ENCODE measurements at places on chromosomes 16 and 17.

GRCh38 chr17:13568582-13569397 is 32.9 kb downstream of the HS3ST3A1 start:
- no peak for DNase-seq

DNA sequence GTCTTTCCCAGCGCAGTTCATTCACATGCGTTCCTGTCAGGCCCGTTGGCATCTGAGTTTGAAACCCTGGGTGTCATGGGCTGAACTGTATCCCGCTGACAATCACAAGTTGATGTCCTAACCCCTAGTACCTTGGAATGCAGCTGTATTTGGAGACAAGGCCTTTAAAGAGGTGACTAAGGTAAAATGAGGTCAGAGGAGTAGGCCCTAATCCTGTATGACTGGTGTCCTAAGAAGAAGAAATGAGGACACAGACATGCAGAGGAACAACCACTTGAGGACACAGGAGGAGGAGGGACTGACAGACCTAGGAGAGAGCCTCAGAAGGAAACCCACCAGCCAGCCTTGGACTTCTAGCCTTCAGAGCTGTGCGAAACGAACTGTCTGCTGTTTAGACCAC is 33.1 kb downstream of the TRPV2 start:
- DNase-seq = no peak

DNA sequence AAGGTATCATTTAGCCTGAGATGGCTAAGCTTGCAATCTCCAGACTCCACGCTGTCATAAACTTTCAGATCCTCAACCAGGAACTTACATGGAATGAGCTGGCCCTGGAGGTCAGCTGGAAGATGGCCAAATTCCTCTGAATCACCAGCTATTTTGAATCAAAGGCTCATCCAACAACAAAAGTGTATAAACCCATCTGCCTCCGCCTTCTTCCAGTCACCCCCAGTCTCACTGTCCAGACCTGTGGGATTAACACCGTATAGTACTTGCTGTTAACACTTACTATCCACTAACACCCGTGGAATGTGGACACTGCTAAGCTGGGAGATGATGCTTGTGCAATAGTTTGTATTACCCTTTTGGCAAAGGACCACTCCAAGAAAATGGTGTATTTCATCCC is 1.9 kb upstream of the LCMT1 start:
- no peak for DNase-seq

GRCh38 chr17:28508211-28508724 is 2.1 kb downstream of the FOXN1 start:
- DNase-seq = no peak

DNA sequence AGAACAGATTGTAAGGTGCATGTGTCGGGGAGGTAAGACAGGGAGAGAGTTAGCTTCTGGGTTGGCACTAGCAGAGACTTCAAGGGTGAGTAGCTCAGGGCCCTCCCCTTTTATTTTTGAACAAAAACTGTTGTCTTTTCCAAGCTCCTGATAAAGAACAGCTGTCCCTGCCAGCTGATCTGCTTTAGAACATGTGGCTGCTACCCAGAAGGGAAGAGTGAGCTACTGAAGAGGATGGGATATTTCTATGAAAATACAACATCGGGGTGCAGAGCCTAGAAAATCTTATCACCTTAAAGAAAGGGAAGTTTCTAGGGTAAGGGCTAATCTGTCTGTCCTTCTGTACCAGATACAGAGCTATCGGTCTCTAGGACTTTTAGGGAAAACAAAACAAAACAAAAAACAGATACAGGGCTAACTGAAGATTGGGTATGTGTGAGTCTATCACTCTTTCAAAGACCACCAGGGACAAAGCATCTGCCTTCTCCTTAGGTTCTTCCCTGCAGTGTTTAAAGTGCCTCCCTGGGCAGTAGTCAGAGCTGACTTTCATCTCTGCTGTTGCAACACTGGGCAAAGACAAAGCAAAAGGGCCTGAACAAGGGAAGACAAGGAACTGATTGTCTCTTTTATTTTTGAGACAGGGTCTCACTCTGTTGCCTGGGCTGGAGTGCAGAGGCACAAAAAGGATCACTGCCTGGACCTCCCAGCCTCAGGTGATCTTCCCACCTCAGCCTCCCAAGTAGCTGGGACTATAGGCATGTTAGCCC is 5.0 kb upstream of the DHRS13 start:
- no peak for DNase-seq

- no peak for DNase-seq
Observed at GRCh38 chr16:75267631-75268264, 16.3 kb upstream of the BCAR1 start.

DNA sequence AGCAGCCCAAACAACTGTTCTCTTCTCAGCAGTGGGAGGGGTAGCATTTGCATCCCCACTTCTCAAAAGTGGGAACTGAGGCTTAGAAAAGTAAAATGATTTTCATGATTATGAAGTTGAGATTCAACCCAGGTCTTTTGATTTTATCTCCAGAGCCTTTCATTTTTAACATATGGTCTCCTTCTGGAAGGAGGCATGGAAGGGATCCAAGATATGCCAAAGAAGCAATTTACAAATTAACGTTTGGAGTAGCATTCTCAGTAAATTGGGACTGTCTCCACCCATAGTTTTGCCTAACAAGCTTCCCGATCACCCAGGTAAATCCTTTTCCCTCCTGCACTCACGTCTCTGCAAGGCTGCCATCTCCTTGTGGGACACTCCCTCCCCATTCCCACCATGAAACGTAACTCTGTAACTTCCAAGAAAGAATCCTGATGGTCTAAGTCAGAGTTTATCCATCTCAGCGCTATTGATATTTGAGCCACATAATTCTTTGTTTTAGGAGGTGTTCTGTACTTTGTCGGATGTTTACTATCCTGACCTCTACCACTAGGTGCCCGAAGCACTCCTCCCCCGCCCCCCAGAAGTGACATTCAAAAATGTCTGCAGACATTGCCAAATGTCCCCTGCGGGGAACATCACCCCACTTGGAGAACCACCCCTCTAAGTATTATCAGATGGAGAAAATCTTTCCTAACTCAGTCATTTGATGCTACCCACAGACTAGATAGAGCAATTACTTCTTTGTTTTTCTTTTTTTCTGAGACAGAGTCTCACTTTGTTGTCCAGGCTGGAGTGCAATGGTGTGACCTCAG is 32.9 kb upstream of the NFAT5 start:
- no peak for DNase-seq

GRCh38 chr16:21710938-21711337 is 47.2 kb downstream of the OTOA start:
- DNase-seq = no peak

DNA sequence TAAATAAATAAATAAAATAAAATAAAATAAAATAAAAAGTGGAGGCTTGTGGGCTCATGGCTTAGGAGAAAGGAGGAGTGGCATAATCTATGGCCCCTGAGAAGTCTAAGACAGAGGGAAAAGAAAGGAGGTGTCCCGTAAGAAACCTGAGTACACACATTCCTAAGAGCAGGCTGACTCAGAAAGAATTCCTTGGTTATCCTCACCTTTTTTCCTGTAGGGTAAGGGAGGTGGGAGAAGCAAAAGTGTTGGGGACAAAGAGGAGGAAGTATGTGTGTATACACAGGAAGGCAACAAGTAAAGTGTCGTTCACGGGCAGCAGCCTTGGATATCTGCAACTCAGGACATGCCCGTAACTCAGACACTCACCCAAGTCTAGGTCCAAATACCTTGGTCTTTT is 29.3 kb downstream of the MARF1 start:
- DNase-seq = no peak

DNA sequence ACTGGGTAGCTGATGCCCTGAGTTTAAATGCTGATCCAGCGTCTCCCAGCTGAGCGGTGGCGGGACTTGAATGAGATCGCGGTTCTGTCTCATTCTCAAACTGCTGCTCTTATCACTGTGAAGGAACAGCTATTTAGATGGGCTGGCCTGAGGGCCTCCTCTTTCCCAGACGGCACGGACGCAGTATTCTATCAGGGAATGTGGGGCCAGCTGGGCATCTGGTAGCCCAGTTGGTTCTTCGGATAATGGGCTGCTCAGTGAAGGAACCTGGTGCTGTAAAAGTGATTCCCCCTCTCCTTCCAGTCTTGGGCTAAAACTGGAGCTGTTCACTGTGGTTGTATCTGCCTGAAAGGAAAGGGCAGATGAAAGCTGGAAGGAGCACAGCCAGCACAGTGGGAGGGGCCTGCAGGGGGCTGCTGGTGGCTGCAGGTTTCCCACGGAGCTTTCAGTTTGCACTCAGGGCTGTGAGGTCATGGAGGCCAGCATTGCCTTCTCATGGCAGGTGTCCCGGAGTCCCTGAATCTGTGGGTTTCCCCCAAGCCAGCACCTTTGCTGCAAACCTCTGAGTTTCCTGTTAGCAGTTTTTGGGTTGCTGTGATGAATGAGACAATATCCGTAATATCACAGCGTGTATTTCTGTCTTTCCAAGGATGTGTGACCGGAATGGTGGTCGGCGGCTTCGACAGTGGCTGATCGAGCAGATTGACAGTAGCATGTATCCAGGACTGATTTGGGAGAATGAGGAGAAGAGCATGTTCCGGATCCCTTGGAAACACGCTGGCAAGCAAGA is 3.6 kb downstream of the IRF8 start:
- DNase-seq = no peak

- DNase-seq = no peak
Observed at GRCh38 chr17:4497101-4497824, 1.4 kb upstream of the SPNS2 start.

- DNase-seq = no peak
Observed at GRCh38 chr16:30567991-30568638, 3.4 kb downstream of the ZNF688 start.

DNA sequence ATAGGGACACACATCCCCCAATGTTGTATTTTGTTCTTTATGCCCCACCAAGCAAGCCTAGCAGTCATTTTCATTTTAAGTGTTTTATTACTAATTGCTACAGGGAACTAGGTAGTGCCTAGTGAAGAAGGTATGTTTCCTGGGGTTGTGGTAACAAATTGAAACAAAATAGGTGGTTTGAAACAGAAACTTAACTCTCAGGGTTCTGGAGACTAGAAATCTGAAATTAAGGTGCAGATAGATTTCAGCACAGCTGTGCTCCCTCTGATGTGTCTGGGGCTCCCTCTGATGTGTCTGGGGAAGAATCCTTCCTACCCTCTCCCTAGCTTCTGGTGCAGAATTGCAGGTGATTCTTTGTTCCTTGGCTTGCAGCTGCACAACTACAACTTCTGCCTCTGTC is 390.1 kb downstream of the ZFHX3 start:
- no peak for DNase-seq

DNA sequence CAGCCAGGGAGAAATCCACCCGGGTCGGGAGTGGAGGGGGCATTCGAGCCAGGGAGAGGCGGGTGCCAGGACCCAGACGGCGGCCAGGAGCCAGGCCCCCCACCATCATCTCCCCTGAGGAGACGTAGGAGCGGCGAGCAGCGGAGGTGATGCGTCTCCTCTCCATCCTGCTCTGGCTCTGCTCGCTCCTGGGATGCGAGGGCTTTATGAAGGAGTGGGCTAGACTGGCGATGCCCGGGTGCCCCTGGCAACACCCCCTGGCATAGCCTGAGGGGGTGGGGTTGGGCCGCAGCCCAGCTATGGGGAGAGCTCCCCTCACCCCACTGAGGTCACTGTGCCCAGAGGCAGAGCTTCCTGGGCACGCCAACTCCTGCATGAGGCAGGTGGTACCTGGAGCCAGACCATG is at the start of gene GFAP:
GFAP (minus strand) TSS at position 180 of the 406 bp plus-strand sequence; CDS start at position 166, 14 bp downstream.
- no peak for DNase-seq

DNA sequence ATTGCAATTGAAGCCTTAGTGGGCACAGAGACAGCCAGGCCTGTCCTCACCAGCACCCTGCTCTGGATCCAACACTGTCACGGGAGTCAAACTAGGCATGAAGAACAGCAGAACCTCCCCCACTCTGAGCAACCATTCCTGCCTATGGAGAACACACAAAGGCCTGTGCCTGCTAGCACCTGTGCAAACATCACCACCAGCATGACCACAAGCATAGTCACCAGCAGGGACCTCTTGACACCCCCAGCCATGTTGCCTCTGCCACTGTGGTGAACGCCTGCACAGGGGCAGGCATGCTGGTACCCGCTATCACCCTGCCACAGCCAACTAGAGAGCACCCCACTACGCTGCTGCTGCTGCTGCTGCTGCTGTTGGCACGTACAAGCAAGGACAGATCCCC is 51.7 kb downstream of the CMC2 start:
- no peak for DNase-seq

- DNase-seq = no peak
Observed at GRCh38 chr16:75307506-75307905, 56.1 kb upstream of the BCAR1 start.

- no peak for DNase-seq
Observed at GRCh38 chr17:17661834-17662385, 19.3 kb upstream of the RAI1 start.

DNA sequence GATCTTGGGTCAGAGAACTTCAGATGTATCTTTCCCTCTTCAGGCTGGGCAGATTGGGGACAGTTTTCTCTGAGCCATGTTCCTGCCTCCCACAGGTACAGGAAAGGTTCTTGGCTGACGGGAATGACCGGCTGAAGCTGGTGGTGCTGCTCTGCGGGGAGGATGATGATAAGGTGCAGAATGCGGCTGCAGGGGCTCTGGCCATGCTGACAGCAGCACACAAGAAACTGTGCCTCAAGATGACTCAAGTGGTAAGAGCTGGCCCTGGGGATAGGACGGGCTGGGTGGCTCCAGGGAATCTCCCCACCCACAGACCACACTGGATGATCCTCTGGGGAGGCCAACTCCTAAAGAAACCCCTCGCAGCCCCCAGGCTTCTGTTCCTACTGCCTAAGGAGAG is 10.9 kb downstream of the SLC35G3 start:
- no peak for DNase-seq

GRCh38 chr16:57818377-57819064 is 16.2 kb upstream of the KIFC3 start:
- DNase-seq = no peak

- no peak for DNase-seq
Observed at GRCh38 chr16:49586466-49587450, 213.2 kb downstream of the C16orf78 start.

Data from glutamatergic neuron (in vitro differentiated cells).